ENCODE measurements at places on chromosomes 6 and 20. TPM values are rescaled to one million over a fixed set of nuclear protein-coding genes. Genes with fewer than 3 reads are reported as not detected.
A peak's percentile ranks its signal among the peaks of the same experiment; 100 is the strongest.

- peaks cover 5% of the 10 kb centered on the region for H3K4me1 ChIP-seq
- no peak overlapping the region for H3K4me3 ChIP-seq
- no peak overlapping the region for H3K27ac ChIP-seq
- H3K27me3 ChIP-seq: no peaks in the 10 kb centered on the region
- DNase-seq: no peak
- no peaks in the 10 kb centered on the region for H3K36me3 ChIP-seq
Measured at GRCh38 chr6:11969092-11969491, 43.0 kb upstream of the HIVEP1 start.

GRCh38 chr6:112202639-112203341 is 51.6 kb downstream of the LAMA4 start:
- H3K36me3 ChIP-seq: no peaks in the 10 kb centered on the region
- H3K4me1 ChIP-seq: no peaks in the 10 kb centered on the region
- H3K27me3 ChIP-seq: peaks cover 53% of the 10 kb centered on the region
- no peak for DNase-seq
- no peak overlapping the region for H3K27ac ChIP-seq

- no peak overlapping the region for H3K27ac ChIP-seq
- H3K4me1 ChIP-seq: no peaks in the 10 kb centered on the region
- no peaks in the 10 kb centered on the region for H3K36me3 ChIP-seq
- no peaks in the 10 kb centered on the region for H3K27me3 ChIP-seq
Measured at GRCh38 chr6:141688916-141689315, 443.8 kb upstream of the GJE1 start.

- H3K27me3 ChIP-seq: no peaks in the 10 kb centered on the region
- H3K36me3 ChIP-seq: peaks cover 2% of the 10 kb centered on the region
- DNase-seq: no peak
- peak overlapping the region; percentile 59 for H3K27ac ChIP-seq
Measured at GRCh38 chr20:35065181-35065580, 27.4 kb downstream of the TRPC4AP start.

The SLC22A7 gene
- total RNA-seq: not detected

DNA sequence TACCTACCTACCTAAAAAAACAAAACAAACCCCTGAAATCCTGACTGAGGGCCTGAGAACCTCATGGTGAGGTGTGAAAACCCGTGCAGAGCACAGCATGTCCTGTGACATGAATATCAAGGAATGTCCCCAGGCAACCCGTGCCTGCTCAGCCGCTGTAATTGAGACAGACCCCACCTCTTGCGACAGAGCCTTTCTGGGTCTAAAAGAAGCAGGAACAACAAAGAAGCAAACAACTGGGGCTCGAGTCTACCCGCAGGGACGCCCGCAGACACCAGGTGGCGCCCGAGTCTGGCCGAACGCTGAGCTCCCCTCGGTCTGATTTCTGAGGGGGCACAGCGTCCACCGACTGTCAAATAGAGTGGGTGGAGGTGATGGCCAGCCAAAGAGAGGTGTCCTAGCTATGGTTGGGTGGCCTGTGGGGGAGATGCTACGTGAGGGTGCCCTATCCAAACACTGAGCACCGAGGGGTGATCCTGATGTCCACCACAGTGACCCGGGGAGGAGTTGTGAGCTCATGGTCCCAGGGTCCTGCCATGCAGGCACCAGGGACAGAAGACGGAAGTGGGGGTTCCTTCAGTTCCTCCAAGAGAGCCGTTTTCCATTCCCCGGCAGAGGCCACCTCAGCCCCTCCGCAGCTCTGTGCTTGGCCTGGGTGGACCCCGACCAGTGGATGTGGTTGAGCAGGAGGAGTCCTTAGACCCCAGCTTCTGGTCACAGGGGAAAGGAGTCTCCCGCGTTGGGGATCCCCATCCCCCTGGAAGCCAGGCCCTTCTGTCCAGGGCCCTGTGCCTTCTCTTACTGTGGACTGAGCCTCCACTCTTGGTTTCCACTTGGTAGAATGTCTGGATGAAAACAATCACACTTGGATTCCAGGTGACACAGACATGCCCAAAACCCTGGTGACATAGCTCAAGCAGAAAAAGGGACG is 268.2 kb downstream of the CDC5L start:
- peak overlapping the region; percentile 96 for H3K27ac ChIP-seq
- DNase-seq: peak; percentile 58
- peak overlapping the region; percentile 67 for H3K4me3 ChIP-seq
- H3K4me1 ChIP-seq: peaks cover 8% of the 10 kb centered on the region
- no peaks in the 10 kb centered on the region for H3K27me3 ChIP-seq

The DSE gene
- 19.2 TPM for total RNA-seq
